SJCRH30 (cell line): ENCODE measurements at places on chromosomes 7 and 10.

DNA sequence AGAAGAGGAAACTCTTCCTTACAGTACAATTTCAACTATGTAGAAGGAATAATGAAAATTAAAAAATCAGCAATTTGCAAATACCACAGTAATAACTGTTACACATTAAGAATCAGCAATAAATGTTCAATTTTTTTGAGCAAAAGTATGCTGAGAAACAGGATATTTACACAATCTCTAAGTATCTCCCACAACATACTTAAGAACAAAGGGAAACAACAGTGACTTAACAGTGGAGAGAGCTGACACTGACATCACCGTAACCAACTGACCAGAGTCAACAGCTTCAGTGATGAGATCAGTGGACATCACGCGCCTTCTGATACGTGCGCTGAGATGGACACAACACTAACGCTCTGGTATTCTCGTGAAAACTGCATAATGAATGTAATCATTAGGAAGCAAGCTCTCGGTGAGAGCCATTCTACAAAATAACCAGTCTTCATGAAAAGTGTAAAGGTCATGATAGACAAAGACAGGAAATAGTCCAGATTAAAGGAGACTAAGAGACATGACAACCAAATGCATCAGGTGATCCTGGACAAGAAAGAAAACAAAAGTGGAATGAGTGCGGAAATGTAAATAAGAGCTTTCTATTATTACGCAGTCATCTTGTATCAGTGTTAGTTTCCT, 82.6 kb downstream of the PIP4K2A start:
- H3K27me3 ChIP-seq: no peaks in the 10 kb centered on the region
- DNase-seq: no peak
- H3K4me3 ChIP-seq: no peak overlapping the region
- H3K4me1 ChIP-seq: peaks cover 14% of the 10 kb centered on the region
- H3K27ac ChIP-seq: no peak overlapping the region
- H3K36me3 ChIP-seq: no peaks in the 10 kb centered on the region

GRCh38 chr7:120475994-120476393, 203.0 kb downstream of the KCND2 start:
- H3K4me1 ChIP-seq: no peaks in the 10 kb centered on the region
- H3K36me3 ChIP-seq: no peaks in the 10 kb centered on the region
- H3K27me3 ChIP-seq: no peaks in the 10 kb centered on the region
- H3K27ac ChIP-seq: no peak overlapping the region

DNA sequence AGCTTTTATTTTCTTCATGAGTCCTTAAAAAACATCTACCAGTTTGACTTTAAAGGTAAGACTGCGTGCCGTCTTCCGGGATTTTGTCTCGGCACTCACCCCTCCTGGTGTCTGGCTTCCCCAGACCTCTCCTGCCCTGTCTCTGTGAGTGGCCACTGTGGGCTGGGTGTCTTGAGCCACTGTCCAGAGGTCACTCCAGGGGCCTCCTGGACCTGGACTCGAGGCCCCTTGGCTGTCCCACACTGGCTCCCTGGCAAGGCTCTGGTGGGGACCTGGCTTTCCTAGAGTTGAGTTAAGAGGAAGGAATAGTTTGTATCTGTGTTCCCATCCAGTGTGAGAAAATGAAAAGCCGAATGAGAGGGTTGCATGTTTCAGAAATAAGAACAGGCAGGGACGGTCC, 95.5 kb downstream of the NKX6-2 start:
- no peaks in the 10 kb centered on the region for H3K36me3 ChIP-seq
- no peak overlapping the region for H3K4me3 ChIP-seq
- DNase-seq: no peak

- H3K27ac ChIP-seq: peak overlapping the region; percentile 48
- H3K27me3 ChIP-seq: no peaks in the 10 kb centered on the region
- peak overlapping the region; percentile 97 for H3K4me3 ChIP-seq
- 0 out of 2 replicates have a peak, but pooled peaks cover 7% of the 10 kb centered on the region for H3K36me3 ChIP-seq
These were observed 517 bp downstream of the ITGB1 start for GRCh38 chr10:32957341-32958084.

- H3K27me3 ChIP-seq: no peaks in the 10 kb centered on the region
- H3K4me1 ChIP-seq: no peaks in the 10 kb centered on the region
- H3K27ac ChIP-seq: no peak overlapping the region
- H3K4me3 ChIP-seq: no peak overlapping the region
- DNase-seq: no peak
These were observed 1.9 kb upstream of the CNNM2 start for GRCh38 chr10:102916173-102916572.

DNA sequence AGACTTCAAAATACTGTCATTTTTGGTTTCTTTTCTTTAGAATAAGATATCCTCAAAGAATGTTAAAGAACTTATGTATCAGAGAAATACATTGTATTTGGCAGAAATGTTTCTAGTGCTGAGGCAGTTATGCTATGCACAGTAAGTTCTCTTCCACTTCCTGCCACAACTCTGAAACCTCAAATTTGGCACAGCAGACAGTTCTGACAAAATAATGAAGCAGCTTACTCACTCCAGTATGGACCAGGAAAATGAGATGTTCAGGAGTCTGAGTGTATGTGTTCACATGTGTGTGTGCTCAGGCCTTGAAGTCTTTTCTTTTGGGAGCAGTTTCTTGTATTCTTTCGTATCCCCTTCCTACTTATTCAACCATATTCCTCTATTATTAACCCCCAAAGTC, 197.0 kb upstream of the AGK start:
- no peaks in the 10 kb centered on the region for H3K4me1 ChIP-seq
- H3K27me3 ChIP-seq: peaks cover under 1% of the 10 kb centered on the region; the same call in 1 of the 2 replicates
- DNase-seq: no peak

- no peak overlapping the region for H3K27ac ChIP-seq
- no peaks in the 10 kb centered on the region for H3K4me1 ChIP-seq
- no peaks in the 10 kb centered on the region for H3K36me3 ChIP-seq
- H3K27me3 ChIP-seq: no peaks in the 10 kb centered on the region
These were observed 48.6 kb downstream of the DGKI start for GRCh38 chr7:137798073-137798763.

GRCh38 chr10:123380491-123381085, 226.4 kb downstream of the BUB3 start:
- H3K4me3 ChIP-seq: no peak overlapping the region
- peaks cover 7% of the 10 kb centered on the region for H3K4me1 ChIP-seq
- no peaks in the 10 kb centered on the region for H3K36me3 ChIP-seq
- peak overlapping the region; percentile 28; the same call in 1 of the 2 replicates for H3K27ac ChIP-seq
- peak; percentile 36 for DNase-seq

- H3K27me3 ChIP-seq: no peaks in the 10 kb centered on the region
- H3K36me3 ChIP-seq: no peaks in the 10 kb centered on the region
- peak; percentile 27 for DNase-seq
- H3K4me1 ChIP-seq: peaks cover 29% of the 10 kb centered on the region
- peak overlapping the region; percentile 83 for H3K27ac ChIP-seq
These were observed 320.8 kb upstream of the NFE2L3 start for GRCh38 chr7:25831062-25831691.

DNA sequence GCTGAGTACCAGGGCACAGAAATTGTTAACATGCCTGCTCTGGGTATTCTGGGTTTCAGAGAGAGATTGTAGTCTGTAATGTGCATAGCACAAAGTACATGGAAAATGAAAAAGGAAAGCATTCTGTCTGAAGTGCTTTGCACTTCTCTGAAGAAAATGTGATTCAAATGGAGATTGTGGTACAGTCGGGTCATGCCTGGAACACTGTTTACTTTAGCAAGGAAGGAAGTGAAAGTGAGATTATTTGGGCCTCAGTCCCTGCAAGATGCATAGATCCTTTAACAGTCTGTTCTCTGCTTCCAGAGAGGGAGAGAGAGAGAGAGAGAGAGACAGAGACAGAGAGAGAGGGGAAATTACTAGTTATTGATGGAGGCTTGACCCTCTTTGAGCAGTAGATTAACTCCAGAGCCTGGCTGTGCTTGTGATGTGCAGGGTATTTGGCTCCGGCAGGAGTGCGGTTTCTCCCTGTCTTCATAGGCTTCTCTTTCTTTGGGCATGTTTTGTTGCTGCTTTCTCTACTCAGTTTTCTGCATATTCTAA, 5.4 kb downstream of the VWC2 start:
- no peaks in the 10 kb centered on the region; the same call in 1 of the 2 replicates for H3K27me3 ChIP-seq
- H3K36me3 ChIP-seq: no peaks in the 10 kb centered on the region
- H3K4me1 ChIP-seq: no peaks in the 10 kb centered on the region
- no peak for DNase-seq

DNA sequence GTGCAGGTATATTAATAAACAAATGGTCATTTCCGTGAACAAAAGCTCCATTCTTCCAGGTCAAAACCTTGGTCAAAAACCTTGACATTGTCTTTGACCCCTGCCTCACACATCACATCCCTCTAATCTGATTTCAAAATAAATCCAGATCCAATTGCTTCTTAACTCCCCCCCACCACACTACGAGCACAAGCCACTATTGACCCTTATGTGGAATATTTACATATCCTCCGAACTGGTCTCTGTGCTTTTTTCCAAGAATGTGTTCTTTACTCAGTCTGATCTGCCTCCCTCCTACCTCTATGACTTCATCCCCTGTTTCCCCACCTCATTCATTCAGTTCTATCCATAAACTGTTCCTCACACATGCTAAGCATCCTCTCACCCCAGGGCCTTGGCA, 313.6 kb upstream of the NPVF start:
- H3K27me3 ChIP-seq: no peaks in the 10 kb centered on the region
- no peak for DNase-seq
- H3K27ac ChIP-seq: no peak overlapping the region
- no peaks in the 10 kb centered on the region for H3K4me1 ChIP-seq

DNA sequence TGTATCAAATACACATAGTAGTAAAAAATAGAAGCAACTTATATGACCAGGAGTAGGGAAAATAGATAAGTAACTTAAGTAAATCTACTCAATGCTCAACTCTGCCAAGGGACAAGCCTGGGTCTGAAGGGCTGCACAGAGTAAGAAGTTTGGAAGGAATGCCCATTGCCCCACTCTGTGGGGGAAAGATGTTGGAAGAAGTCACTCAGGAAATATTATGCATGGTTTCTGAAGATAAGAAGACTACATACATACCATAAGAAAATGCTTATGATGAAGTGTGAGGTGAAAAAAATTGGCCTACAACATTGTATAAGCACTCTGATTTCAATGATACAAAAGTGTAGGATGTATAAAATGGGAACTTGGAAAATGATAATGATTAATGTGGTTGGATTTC, 54.0 kb downstream of the LAMB4 start:
- no peaks in the 10 kb centered on the region for H3K27me3 ChIP-seq
- H3K4me3 ChIP-seq: no peak overlapping the region
- no peaks in the 10 kb centered on the region for H3K36me3 ChIP-seq
- peaks cover 5% of the 10 kb centered on the region; the same call in 1 of the 2 replicates for H3K4me1 ChIP-seq
- no peak for DNase-seq
- H3K27ac ChIP-seq: no peak overlapping the region

DNA sequence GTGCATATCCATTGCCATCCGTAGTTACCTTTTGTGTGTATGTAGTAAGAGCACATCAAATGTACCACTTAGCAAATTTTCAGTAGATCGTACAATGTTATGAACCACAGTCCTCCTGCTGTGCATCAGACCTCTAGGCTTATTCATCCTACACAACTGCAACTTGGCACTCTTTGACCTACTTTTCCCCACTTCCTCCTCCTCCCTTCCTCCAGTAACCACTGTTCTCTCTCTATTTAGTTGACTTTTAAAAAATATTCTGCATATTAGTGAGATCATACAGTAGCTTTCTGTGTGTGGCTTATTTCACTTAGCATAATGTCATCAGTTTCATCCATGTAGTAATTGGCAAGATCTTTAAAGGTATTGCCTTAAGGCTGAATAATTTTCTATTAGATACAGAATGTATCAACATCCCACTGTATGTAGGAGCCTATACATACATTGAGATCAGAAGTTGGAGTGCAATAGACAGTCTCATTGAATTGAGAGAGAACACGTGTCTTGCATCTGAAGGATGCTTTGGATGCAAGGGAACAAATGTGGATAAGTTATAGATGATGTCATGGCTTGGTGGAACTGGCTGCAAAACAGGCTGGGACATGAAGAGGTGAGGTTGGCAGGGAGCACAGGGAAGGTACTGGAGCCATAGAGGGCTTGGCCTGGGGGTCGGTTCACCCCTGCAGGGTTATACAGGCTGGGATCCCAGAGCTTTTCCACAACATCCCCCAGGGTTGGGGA, 83.0 kb upstream of the FAM180A start:
- no peaks in the 10 kb centered on the region for H3K36me3 ChIP-seq
- peaks cover 7% of the 10 kb centered on the region; the same call in 1 of the 2 replicates for H3K4me1 ChIP-seq
- H3K27me3 ChIP-seq: peaks cover 8% of the 10 kb centered on the region
- no peak overlapping the region for H3K4me3 ChIP-seq

GRCh38 chr7:2497500-2498336, 21.5 kb upstream of the GRIFIN start:
- H3K4me1 ChIP-seq: peaks cover 71% of the 10 kb centered on the region
- no peaks in the 10 kb centered on the region for H3K36me3 ChIP-seq
- peak overlapping the region; percentile 100 for H3K27ac ChIP-seq
- H3K4me3 ChIP-seq: peak overlapping the region; percentile 54
- no peaks in the 10 kb centered on the region for H3K27me3 ChIP-seq

- no peak overlapping the region for H3K4me3 ChIP-seq
- no peaks in the 10 kb centered on the region for H3K36me3 ChIP-seq
- no peaks in the 10 kb centered on the region for H3K4me1 ChIP-seq
- no peak for DNase-seq
These were observed 13.5 kb upstream of the IL6 start for GRCh38 chr7:22713463-22713862.

- no peak overlapping the region for H3K4me3 ChIP-seq
- no peaks in the 10 kb centered on the region for H3K4me1 ChIP-seq
- H3K27ac ChIP-seq: no peak overlapping the region
- H3K36me3 ChIP-seq: no peaks in the 10 kb centered on the region
These were observed 29.4 kb upstream of the PCGF5 start for GRCh38 chr10:91190876-91191583.

DNA sequence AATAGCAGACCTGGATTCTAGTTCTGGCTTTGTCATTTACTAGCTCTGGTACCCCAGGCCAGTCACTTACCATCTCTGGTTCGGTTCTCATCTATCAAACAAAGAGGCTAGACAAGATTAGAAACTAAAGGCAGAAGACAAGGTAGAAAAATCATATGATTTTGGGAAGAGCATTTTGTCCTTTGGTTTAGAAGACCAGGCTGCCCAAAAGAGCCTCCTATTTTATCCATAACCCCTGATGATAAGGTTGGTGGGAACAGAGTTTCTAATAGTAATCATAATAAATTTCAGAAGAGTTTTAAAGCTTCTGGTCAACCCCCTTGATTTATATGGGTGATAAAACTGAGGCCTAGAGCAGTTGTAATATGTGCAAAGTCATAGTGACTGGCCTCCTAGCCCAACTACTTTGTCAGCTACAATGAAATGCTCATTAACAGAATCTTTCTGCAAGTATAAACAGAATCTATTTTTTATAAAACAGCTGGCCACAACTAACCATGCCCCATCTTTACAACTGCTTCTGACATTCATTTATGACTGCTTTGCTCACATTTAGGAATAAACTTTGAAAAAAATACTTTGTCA, 23.4 kb downstream of the COX15 start:
- no peaks in the 10 kb centered on the region for H3K4me1 ChIP-seq
- H3K36me3 ChIP-seq: peaks cover 14% of the 10 kb centered on the region
- no peak overlapping the region for H3K4me3 ChIP-seq
- H3K27ac ChIP-seq: no peak overlapping the region
- DNase-seq: no peak
- H3K27me3 ChIP-seq: no peaks in the 10 kb centered on the region

- H3K27me3 ChIP-seq: no peaks in the 10 kb centered on the region
- no peaks in the 10 kb centered on the region for H3K36me3 ChIP-seq
- H3K4me1 ChIP-seq: no peaks in the 10 kb centered on the region
- H3K27ac ChIP-seq: no peak overlapping the region
- no peak for DNase-seq
- no peak overlapping the region for H3K4me3 ChIP-seq
These were observed 536.3 kb downstream of the KCNMA1 start for GRCh38 chr10:77101341-77101740.

- H3K4me3 ChIP-seq: no peak overlapping the region
- no peak overlapping the region for H3K27ac ChIP-seq
- no peaks in the 10 kb centered on the region for H3K36me3 ChIP-seq
- H3K27me3 ChIP-seq: no peaks in the 10 kb centered on the region
- no peaks in the 10 kb centered on the region for H3K4me1 ChIP-seq
- no peak for DNase-seq
These were observed 23.6 kb downstream of the PIP4K2A start for GRCh38 chr10:22690614-22691431.
